ENCODE measurements at places on chromosomes 5 and 9.

GRCh38 chr9:98866435-98867102 lies 59.1 kb downstream of the GALNT12 start:
- DNase-seq, result no peak

- DNase-seq, result no peak
Observed at GRCh38 chr9:128771094-128771721, 519 bp downstream of the ZER1 start.

- no peak for DNase-seq
Observed at GRCh38 chr5:148970876-148971275, 92.0 kb downstream of the SH3TC2 start.

GRCh38 chr5:89350684-89351083 lies 467.7 kb upstream of the MEF2C start:
- DNase-seq, result no peak

DNA sequence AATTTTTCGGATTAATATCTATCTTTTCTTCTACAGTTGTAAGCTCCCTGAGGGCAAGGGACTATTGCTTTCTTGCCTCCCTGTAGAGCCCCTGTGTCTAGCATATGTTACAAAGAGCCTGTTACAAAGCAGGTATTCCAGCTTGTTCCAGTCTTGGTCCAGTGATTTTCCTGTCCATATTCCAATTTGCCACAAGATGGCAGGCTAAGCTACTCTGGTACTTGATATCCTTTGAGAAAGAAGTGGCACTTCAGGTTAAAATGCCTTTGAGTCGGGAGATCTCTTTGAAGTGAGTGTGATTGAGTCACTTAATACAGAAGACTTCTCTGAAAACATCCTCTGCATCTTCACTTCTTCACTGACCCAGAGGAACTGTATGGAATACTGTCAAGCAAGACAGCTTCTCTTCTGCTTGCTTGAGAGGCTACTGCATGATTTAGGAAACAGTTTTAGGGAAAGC lies 24.5 kb downstream of the CAVIN4 start:
- DNase-seq, result peak; percentile 47

DNA sequence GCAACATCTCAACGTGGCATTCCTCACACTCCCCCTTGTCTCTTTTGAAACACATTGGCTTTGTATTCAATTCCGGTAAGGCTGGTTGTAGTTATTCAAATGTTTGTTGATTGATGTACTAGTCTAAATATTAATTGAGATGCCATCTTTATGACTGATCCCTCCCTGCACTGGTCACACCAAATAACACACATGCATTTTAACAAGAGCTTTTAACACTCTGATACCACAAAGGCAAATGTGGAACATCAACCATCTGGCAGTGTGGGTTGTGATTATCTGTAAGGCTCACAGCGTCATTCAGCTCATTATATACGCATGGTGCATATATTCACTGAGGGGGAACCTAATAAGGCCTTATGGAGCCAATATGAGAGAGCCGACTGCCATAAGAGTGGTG lies 305.0 kb downstream of the TENT4A start:
- no peak for DNase-seq

DNA sequence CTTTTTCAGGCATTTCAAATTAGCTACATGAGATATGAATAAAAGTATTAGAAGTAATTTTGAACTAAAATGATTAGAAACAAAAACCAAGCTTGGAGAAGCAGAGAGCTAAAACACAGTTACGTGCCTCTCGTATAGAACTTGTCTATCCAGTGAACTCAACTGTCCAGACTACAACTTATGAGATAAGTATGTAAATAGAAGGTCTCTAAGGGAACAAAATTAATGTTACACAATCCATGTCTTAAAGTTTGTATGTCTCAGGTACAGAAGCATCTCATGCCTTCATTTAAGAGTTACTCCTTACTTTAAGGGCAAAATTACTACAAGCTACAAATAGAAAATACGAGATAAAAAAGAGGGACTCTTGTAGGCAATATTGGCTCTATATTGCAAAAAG lies 316.8 kb downstream of the CETN3 start:
- DNase-seq, result no peak

DNA sequence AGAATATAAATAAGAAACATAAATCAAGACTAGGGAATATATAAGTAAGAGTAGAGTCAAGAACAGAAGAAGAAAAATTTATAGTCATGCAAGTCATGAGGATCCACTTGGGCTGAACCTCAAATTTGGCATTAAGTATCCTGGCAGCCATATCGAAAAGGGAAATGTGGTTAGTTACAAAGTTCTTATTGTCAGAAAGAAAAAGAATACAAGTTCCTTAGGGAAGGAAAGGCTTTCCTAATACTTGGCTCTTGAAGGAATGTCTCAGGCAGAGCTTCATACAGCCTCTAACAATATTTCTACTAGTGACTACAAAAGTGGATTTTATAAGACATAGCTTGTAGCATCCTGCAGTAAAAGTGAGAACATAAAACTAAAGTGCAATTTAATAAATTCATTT lies 45.4 kb downstream of the TMEM252 start:
- no peak for DNase-seq

DNA sequence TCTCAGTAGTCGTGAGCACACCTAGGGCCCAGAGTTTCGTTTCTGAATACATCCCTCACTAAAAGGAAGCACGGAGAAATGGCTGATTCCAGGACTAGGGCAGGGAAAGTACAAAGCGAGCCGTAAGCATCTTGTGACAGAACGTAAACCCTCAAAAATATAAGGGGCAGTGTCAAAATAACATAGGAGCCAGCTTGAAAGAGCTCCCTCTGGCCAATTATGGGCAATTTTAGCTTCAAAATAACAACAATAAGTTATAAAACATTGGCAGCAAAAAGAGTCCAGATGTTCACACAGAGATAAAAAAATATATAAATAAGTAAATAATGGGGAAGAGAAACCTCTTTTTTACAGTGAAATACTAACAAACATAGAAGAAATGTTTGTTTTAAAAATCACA lies 18.5 kb upstream of the GLIS3 start:
- no peak for DNase-seq

DNA sequence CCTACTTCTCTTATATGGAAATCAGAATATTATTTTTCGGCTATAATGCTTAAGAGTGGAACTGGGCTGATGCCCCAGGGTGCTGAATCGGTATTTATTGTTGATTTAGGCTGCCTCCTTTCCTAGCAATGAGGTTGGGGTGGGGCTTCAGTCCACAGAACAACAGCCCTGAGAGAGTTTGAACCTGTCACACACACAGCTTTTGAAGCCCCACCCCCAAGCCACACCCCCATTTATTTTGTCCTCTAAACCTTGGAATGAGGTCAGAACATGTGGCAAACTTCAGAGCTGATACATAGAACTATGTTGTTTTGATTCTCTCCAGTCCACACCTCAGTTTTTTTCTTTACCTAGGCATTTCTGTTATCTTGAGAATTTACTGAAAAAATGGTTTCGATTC lies 51.7 kb upstream of the CAMK4 start:
- no peak for DNase-seq

DNA sequence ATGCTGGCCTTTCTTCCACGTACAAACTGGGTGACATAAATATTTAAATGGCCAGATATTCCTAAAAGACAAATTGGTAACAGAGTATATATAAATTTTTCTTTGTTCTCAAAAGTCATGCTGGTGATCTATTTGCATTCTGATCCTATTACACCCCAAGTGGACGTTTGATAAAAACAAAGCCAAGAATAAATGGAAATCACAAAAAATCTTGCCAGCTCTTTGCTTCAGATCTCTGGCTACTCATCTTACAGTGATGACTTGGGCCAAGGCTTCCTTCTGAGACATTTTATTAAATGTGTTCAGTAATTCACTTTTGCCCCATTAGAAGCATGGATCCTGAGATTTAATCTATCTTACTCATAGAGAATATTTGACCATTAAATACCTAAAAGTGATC lies 444.3 kb upstream of the PIK3R1 start:
- DNase-seq, result no peak

DNA sequence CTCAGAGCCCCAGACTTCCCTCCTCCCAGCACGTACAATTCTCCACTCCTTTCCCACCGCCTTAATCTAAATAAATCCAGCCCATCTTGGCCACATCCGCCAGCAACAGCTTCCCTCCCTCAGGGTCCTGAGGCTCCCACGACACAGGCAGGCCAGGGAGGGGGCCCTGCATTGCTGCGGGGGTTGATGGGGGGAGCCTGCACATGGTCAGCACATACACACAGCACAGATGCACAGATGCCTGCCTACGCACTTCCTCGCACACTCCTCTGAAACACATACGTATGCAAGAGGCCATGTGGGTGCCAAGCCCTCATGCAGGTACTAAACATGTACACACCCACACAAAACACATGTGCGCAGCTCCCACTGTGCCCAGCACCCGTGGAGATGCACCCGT lies 14.8 kb downstream of the PDGFRB start:
- no peak for DNase-seq

GRCh38 chr5:78472469-78473106 lies 112.2 kb downstream of the SCAMP1 start:
- no peak for DNase-seq

- no peak for DNase-seq
Observed at GRCh38 chr9:112169368-112169767, 5.7 kb downstream of the SUSD1 start.

DNA sequence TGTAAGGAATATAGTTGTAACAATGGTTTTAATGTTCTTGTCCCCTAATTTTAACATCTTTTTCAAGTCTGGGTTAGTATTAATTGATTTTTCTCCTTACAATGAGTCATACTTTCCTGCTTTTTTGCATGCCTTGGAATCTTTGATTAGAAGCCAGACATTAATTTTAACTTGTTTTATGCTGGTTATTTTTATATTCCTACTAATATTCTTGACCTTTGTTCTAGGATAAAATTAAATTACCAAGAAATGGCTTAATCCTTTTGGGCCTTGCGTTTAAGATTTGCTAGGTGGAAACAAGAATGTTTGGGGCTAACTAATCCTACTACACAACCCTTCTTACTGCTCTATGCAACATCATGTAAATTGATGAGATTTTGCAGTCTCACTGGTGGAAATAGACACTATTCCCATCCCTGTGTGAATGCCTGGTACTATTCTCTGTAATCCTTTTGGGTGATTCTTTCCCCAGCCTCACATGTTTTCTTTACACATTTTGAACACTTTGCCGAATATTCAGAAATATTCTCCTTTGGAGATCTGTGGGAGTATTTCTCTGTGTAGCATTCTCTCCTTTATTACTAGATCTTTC lies 47.2 kb downstream of the ZCCHC7 start:
- DNase-seq, result no peak

- no peak for DNase-seq
Observed at GRCh38 chr9:78005231-78006002, 26.2 kb downstream of the GNAQ start.

DNA sequence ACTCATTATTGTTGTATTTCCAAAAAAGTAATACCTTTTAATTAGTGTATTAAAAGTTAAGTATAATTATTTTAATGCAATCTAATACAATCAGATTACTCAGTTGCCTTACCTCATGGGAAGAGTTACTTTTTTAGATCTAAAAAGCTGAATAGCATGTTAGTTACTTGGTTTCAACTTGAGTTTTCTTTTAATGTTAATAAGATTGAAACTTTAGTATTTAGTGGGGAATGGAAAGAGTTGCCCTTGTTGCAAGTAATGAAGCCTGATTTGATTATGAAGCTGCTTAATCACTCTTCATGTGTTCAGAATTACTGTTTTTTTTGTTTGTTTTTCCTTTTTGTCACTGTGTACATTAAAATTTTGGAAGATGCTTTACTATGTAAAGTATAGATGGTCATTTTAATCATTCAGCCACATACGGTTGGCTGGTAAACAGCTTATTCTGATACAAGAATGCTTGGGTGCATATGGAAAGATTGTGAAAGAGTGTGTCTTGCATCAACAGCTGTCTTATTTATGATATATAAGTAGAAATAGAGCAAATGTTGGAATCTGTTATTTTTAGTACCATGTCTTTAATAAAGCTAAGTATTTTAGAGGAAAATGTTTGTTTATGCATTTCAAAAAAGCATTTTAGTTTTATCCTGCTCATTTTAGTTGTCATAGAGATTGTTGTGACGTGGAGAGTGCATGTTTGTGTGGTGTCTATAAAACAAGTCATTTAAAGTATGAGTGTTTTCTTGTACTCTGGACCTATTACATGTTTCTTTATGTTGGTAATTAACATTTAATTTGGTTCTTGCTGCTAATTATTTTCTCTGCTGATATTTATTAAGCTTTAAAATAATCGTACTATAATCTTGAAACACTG lies 36.4 kb downstream of the SREK1 start:
- DNase-seq, result no peak

DNA sequence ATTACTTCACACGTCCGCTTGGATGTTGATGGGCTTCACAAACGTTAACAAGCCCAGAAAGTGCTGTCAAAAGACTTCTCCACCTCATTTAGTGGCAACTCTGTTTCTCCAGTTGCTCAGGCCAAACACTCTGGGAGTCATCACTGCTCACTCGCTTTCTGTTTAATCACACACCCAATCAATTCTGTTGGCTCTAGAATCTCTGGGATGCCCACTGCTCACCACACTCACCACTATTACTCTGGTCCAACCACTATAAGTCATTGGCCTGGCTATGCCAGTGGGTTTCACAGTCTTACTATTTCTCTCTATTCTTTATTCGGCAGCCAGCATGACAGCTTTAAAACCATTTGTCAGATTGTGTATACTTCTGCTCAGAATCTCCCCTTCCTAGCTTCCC lies 163.5 kb downstream of the KDM4C start:
- no peak for DNase-seq

DNA sequence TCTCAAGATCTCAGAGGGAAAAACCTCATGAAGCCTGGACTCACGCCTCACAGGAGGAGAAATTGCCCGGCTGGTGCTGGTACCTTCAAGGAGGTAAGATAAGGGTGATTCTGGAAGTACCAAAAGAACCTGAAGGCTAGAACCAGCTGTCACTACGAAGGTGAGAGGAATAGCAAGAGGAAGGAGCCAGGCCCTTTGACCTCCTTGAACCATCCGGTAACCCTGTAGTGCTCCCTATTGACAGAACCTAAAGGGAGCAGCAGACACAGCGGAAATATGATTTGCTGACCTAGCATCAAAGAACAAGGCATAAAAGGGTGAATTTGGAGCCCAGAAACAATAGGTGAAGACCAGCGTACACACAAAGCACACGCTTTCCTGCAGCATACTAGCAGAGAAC lies 92.2 kb downstream of the DOCK8 start:
- DNase-seq, result no peak

DNA sequence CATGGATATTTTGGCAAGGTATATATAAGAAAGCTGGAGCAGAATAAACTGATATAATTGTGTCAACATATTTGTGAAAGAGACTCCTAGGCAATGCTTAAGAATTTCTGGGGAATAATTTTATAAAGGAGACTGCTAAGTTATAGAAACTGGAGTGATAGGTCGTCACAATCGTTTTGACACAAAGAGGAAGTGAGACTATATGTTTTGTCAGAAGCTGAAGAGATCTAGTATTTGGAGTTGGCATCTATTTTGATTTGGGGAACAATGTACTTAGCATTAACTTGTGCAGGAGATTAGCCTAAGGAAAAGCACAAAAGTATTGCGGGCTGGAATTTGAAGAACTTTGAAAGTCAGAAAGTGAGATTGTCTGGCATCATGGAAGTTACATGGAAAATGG lies 582.5 kb downstream of the TAF11L14 start:
- DNase-seq, result no peak

- no peak for DNase-seq
Observed at GRCh38 chr9:1839909-1840308, 175.2 kb upstream of the SMARCA2 start.

- DNase-seq, result no peak
Observed at GRCh38 chr5:151589878-151590570, 1.1 kb downstream of the FAT2 start.

Data from NCI-H1105 (cell line).